Stimulated activated CD8-positive, alpha-beta memory T cell treated with anti-CD3 and anti-CD28 coated beads, Interleukin-15, amount 100 ng/mL, for 24 hours (primary cell): ENCODE measurements at places on chromosomes 5 and 9.

- no peak for DNase-seq
Measured at GRCh38 chr5:135387629-135387960, 11.4 kb downstream of the MACROH2A1 start.

DNA sequence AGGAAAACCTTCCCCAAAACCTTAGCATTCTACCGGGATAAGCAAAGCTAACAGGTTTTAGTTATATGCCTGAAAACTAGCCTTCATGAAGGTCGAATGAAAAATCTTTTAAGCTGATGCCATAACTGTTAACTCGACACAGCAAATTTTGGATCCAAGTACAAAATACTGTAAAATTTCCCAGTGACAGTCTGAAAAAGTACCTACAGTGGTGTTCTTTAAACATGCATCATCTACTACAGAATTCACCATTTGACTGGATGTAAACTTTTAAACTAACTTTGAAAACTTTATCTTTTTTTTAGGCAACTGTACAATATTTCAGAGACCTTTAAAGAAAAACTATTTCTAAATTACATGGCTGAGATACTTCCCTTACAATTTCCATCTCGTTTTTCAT is 791 bp downstream of the RAPGEF6 start:
- DNase-seq = no peak

GRCh38 chr5:37721447-37721871 is 118.4 kb downstream of the GDNF start:
- DNase-seq = no peak

DNA sequence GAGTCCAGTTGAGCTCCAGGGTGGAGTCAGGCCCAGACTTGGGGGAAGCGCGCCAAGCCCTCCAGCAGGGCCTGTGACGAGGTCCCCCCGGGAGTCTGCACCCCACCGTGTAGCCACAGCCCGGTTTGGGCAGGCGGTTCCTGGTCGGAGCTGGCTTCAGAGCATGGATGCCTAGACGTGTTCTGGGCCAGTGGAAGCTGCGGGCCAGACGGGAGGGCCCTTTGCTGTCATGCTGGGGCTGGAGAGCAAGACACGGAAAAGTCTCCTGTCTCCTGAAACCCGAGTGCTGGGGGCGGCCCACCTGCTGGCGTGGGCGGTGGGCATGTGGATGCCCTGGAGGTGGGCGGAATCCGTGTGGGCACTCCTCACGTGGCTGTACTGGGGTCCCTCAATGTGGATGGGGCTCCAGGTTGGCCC is 1.9 kb downstream of the GPSM1 start:
- DNase-seq = no peak

GRCh38 chr9:24901319-24901718 is 355.6 kb upstream of the IZUMO3 start:
- no peak for DNase-seq

GRCh38 chr9:93161786-93162562 is 22.0 kb upstream of the WNK2 start:
- DNase-seq = no peak

- DNase-seq = no peak
Measured at GRCh38 chr5:56012281-56012963, 17.7 kb upstream of the IL6ST start.

DNA sequence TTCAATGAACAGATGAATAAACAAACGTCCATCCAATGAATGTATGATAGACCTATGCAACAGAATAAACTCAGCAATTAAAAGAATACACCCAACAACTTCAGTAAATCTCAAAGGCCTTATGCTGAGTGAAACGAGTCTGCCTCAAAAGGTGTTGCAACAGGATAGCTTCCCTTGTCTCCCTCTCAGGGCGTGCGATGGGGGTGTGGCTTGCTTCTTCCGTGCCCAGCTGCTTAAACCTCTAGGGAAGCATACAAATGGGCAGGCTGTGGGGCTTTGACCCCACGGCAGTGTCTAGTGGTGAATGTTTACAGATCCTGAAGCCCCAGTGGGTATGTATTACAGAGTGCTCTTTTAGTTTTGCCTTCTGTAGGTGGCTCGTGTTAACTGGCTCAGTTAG is 87.0 kb upstream of the CCL21 start:
- DNase-seq = no peak

- DNase-seq = no peak
Measured at GRCh38 chr5:143074414-143074996, 304.3 kb downstream of the ARHGAP26 start.

GRCh38 chr9:87678650-87679355 is 47.1 kb upstream of the CTSL start:
- no peak for DNase-seq

DNA sequence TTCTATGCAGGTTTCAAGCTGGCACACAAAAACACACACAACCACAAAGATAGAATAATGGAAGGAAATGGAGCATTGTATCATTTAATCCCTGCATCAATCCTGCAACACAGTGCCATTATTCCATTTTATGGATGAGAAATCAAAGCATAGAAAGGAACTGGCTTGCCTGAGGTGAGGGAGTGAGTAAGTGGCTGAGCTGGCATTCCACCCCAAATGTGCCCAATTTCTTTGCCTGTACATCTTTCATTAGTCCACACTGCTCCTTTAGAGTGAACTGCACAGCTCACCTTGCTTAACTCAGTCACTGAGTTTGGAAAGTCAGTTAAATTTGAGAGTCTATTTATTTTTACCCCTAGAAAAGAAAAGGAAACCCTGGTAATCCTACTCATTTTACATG is 28.9 kb downstream of the ZNF366 start:
- no peak for DNase-seq

DNA sequence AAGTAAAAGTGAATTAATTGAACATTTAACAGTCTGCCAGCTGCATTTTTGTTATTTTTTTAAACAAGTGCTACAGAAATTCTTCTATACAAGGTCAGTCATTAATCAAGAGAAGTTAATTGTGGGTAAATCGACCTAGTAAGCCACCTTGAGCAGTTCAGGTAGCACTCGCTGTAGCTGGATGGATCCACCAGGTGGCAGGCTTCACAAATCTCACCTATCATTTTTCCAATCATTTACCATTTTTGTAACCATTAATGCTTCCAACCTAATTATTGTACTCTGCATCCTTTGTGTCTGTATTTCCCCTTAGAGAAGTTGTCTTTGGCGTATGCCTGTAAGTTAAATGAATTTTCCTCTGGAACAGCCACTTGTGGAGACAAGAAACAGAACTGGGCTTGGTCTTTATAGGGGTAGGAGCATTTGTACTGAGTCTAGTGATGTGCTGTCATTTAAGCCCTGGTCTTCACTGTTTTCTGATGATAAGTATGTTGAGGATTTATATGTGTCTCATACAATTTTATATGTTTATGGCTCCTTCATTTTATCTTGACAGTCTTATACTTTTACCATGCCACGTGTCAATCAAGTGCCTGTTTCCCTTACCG is 39.5 kb downstream of the CD180 start:
- DNase-seq = no peak
